Cerebellum (tissue), 4 donors: ENCODE measurements at places on chromosomes 1 and 21. TPM values are rescaled to one million over a fixed set of nuclear protein-coding genes. Genes with fewer than 3 reads are reported as not detected.

Gene COL24A1
- total RNA-seq = 15.2 TPM

Gene LPAR3
- 0.27 TPM for total RNA-seq

Gene SPATA21
- total RNA-seq = not detected

Gene CD84
- total RNA-seq = 2.1 TPM

Gene C4BPA
- total RNA-seq = not detected

Gene OR2L5
- total RNA-seq = 2.7 TPM

Gene GPR3
- total RNA-seq = 1.00 TPM

Gene GPR25
- not detected for total RNA-seq

Gene SUMO3
- total RNA-seq = 43.8 TPM

Gene TBX15
- total RNA-seq = 2.8 TPM

Gene WNT9A
- 1.9 TPM for total RNA-seq

Gene MRPL9
- total RNA-seq = 34.5 TPM

Gene GALE
- total RNA-seq = 11.9 TPM

Gene COL11A1
- 35.0 TPM for total RNA-seq

Gene SPSB1
- 1.6 TPM for total RNA-seq

Gene IL24
- total RNA-seq = not detected

Gene PLCH2
- total RNA-seq = 13.3 TPM

Gene NGF
- 1.7 TPM for total RNA-seq

Gene VWA5B1
- total RNA-seq = 2.2 TPM
